Colonic mucosa (tissue), 4 donors: ENCODE measurements at places on chromosomes 4 and X. TPM values are rescaled to one million over a fixed set of nuclear protein-coding genes. Genes with fewer than 3 reads are reported as not detected.

GRCh38 chr4:177371461-177371860 is 61.8 kb downstream of the NEIL3 start:
- no peaks in the 10 kb centered on the region for H3K4me1 ChIP-seq
- DNase-seq, result no peak
- H3K36me3 ChIP-seq, result no peaks in the 10 kb centered on the region
- no peak overlapping the region for H3K27ac ChIP-seq

DNA sequence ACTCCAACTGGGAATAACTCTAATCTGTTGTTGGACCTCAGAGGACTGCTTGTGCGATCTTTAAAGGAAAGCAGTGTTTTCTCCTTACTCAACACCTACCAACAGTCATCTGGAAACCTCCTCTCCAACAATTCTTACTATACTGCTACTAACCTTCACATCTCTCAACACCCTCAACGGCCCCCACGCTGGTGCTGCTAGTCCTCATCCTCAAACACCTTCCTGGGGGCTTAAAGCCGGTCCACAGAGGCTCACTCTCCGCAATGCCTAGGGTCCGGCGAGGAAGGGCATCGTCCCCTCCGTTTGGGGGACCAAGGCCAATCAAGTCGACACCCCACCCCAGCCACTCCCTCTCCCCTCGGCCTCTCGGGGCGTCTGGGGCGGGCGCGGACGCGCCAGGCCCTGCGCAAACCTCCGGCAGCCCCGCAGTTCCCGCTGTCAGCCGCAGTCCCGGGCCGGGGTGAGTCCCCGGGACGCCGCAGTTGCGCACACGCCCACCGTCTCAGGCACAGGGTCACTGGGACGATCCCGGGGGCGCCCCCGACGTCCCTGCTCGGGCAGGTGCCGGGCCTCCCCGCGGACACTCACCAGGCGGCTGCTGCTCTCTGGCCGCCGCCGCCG is 418 bp downstream of the TAB3 start:
- peak overlapping the region; percentile 79 for H3K27ac ChIP-seq
- H3K27me3 ChIP-seq, result no peaks in the 10 kb centered on the region
- peak overlapping the region; percentile 63 for H3K4me3 ChIP-seq
- H3K36me3 ChIP-seq, result no peaks in the 10 kb centered on the region

DNA sequence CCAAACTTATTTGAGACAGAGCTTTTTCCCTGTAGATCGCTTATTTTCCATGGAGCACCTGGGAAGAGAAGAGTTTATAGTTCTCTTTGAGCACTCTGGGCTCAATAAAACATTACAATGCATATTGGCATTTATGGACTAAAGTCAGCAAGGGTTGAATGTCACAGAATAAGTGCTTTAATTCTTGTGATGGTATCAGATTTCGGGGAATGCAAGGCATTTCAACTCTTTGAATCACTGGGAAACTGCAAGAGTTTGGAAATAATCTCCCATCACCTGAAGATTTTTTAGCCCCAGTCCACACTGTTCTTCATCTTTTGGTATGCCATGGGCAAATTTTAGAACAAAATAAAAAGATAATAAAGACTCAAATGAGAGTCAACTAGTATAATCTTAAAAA is 111.5 kb upstream of the WDFY3 start:
- no peak for DNase-seq
- no peak overlapping the region for H3K27ac ChIP-seq
- H3K27me3 ChIP-seq, result no peaks in the 10 kb centered on the region
- H3K4me1 ChIP-seq, result no peaks in the 10 kb centered on the region
- no peak overlapping the region for H3K4me3 ChIP-seq

GRCh38 chr4:3442959-3443749 is 1.4 kb downstream of the HGFAC start:
- H3K4me1 ChIP-seq, result no peaks in the 10 kb centered on the region
- no peak overlapping the region for H3K4me3 ChIP-seq
- DNase-seq, result peak; percentile 47

GRCh38 chr4:1987721-1988326 is 20.9 kb downstream of the NELFA start:
- peaks cover 9% of the 10 kb centered on the region for H3K36me3 ChIP-seq
- no peaks in the 10 kb centered on the region for H3K4me1 ChIP-seq

The SORCS2 gene
- total RNA-seq, result 0.54 TPM

DNA sequence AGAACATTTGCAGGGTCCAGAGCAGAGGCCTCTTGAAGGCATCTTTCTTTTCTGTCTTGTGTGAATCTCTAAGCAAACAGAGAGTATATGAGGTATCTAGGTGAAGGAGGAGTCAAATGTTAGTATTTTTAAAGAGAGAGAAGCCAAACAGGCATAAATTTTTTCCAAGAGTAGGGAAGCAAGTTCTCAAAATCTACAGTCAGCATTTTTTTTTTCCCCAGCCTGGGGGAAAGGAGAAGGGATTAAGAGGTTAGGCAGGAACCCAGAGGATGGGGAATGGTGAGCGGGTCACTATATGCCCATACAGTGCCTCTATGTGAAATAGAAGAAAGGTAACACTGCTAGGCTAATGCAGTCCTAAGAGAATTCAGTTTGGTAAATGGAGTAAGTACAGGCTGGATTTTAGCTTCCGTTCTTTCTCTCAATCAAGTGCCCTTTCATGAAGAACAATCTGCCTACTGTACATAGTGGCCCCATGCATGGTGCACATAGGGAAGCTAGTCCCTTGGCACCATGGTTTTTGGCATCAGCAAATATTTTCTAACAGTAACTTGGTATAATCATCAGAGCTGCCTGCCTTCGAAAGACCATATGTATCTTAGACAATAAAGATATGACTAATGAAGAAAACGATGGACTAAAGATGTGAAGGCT is 163.1 kb upstream of the MAB21L2 start:
- H3K4me1 ChIP-seq, result no peaks in the 10 kb centered on the region
- H3K4me3 ChIP-seq, result no peak overlapping the region
- DNase-seq, result no peak
- H3K27me3 ChIP-seq, result no peaks in the 10 kb centered on the region

DNA sequence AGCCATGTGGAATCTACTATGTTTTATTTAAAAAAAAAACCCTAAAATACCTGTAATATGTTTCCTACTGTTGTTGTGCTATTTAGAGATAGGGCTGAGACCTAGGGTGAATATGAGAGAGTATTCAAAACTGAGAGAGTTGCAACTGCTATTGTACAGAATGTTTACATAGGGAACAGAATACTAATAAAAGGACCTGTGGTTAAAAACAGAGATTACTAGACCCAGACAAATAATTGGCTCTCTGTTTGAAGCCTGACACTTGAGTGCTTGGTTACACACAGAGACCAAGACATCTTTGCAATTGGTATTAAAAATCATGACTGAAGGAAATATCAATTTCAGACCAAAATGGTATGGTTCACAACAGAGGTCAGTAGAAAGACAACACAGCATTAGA is 278.9 kb upstream of the GIMD1 start:
- no peaks in the 10 kb centered on the region for H3K27me3 ChIP-seq
- no peak overlapping the region for H3K27ac ChIP-seq
- H3K4me1 ChIP-seq, result no peaks in the 10 kb centered on the region
- no peaks in the 10 kb centered on the region for H3K36me3 ChIP-seq
- DNase-seq, result no peak

GRCh38 chr4:122661176-122662160 is 40.6 kb upstream of the IL21 start:
- no peak for DNase-seq
- no peak overlapping the region for H3K4me3 ChIP-seq
- H3K4me1 ChIP-seq, result no peaks in the 10 kb centered on the region

The NMU gene
- 1.9 TPM for total RNA-seq

DNA sequence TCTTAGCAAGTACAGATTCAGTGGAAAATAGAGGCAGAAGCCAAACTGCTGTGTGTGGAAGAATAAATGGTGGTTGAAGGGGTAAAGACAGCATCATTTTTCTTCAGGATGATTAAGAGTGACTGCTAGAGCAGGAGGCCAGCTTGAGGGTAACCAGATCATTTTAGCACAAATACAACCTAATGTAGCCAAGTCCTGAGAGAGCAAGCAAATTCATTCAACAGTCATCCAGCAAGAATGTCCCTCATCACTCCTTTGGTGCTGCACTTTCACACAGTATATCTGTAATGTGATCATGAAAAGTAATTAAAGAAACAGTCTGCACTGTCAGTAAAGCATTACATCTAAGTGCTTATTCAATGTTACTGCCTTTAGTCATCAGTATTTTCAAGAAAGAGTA is 44.8 kb downstream of the NPFFR2 start:
- no peaks in the 10 kb centered on the region for H3K4me1 ChIP-seq
- no peak for DNase-seq
- H3K36me3 ChIP-seq, result no peaks in the 10 kb centered on the region
- no peak overlapping the region for H3K27ac ChIP-seq
- H3K4me3 ChIP-seq, result no peak overlapping the region

The SHISA3 gene
- 0.86 TPM for total RNA-seq

DNA sequence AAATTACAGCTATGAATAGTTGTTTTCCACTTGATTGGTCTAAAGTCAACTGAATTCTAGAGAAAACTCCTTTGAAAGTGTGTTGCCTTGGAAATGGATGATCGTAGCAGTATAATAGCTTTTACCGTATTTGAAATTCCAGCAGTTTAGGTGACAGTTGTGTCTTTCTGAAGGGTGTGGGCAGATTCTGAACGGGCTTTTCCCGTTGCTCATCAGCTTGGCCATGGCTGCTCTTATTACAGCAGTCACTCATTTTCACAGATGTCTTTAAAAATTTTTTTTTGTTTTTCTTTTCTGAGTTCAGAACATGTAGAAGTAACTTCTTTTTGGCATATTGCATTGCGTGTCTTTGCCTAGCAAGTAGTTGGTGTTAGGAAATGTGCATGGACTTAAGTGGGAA is 69.6 kb upstream of the SLC4A4 start:
- no peaks in the 10 kb centered on the region for H3K27me3 ChIP-seq
- no peak overlapping the region for H3K27ac ChIP-seq
- H3K36me3 ChIP-seq, result no peaks in the 10 kb centered on the region
- no peaks in the 10 kb centered on the region for H3K4me1 ChIP-seq

GRCh38 chrX:8462488-8462887 is 2.1 kb upstream of the VCX3B start:
- H3K27ac ChIP-seq, result no peak overlapping the region
- H3K4me1 ChIP-seq, result no peaks in the 10 kb centered on the region
- no peak overlapping the region for H3K4me3 ChIP-seq
- DNase-seq, result no peak
- H3K36me3 ChIP-seq, result no peaks in the 10 kb centered on the region

DNA sequence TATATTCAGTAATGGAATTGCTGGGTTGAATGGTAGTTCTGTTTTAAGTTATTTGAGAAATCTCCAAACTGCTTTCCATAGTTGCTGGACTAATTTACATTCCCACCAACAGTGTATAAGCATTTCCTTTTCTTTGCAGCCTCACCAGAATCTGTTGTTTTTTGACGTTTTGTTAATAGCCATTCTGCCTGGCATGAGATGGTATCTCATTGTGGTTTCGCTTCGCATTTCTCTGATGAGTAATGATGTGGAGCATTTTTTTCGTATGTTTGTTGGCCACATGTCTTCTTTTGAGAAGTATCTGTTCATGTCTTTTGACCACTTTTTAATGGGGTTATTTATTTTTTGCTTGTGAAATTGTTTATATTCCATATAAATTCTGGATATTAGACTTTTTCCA is 13.6 kb upstream of the MAGED4B start:
- H3K4me1 ChIP-seq, result no peaks in the 10 kb centered on the region
- no peak for DNase-seq
- H3K4me3 ChIP-seq, result no peak overlapping the region
- H3K27me3 ChIP-seq, result no peaks in the 10 kb centered on the region
- no peaks in the 10 kb centered on the region for H3K36me3 ChIP-seq

- no peak overlapping the region for H3K27ac ChIP-seq
- no peak overlapping the region for H3K4me3 ChIP-seq
- no peaks in the 10 kb centered on the region for H3K36me3 ChIP-seq
Measured at GRCh38 chr4:59598330-59598618, 1601.9 kb upstream of the ADGRL3 start.

The CLDN24 gene
- total RNA-seq, result not detected

DNA sequence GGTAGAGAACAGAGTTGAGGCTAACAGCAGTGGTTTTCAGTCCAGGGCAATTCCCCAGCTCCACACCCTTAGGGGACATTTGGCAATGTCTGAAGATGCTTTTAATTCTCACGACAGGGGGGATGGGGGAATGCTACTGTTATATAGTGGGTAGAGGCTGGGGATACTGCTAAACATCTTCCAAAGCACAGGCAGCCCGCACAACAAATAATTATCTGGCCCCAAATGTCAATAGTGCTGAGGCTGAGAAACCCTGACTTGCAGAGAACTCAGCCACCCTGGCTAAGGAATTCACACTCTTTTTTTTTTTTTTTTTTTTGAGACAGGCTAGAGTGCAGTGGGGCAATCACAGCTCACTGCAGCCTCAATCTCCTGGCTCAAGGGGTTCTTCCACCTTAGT is 60.6 kb downstream of the POLR2B start:
- H3K27me3 ChIP-seq, result no peaks in the 10 kb centered on the region
- no peak for DNase-seq
- no peak overlapping the region for H3K4me3 ChIP-seq
- no peaks in the 10 kb centered on the region for H3K36me3 ChIP-seq
- H3K27ac ChIP-seq, result no peak overlapping the region

DNA sequence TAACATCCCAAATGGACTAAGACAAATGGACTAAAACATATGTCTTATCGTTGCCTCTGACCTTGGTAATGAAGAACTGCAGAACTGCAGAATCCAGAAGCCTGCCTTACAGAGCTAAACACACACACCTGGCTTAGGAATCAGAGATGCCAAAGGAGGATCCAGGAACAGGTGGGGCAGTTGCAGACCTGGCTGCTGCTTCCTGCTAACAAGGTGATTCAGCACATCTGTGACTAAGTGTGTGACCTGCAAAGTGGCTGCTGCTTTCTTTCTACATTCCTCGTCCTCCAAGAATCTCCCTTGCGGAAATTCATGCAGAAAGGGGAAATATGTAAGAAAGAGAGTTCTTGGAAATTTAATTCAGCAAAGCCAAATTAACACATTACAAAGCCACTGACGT is 96.8 kb upstream of the NLGN4X start:
- H3K27ac ChIP-seq, result no peak overlapping the region
- H3K27me3 ChIP-seq, result no peaks in the 10 kb centered on the region
- no peak overlapping the region for H3K4me3 ChIP-seq
- H3K4me1 ChIP-seq, result no peaks in the 10 kb centered on the region
- no peak for DNase-seq

DNA sequence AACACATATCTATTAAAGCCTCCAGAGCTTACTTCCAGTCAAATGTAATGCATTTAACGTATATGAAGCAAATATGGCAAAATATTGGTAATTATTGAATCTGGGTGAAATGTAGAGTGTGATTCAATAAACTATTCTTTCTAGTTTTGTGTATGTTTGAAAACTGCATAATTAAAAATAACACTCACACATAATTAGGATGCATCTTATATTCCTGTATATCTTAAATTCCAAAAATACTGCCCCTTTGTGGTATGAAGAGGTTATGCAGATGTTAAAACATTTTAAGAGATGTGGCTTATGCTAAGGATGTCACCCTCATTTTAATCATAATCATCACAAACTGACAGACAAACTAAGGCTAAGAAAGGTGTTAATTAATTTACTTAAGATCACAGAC is 182.9 kb downstream of the COX18 start:
- H3K4me3 ChIP-seq, result no peak overlapping the region
- no peak overlapping the region for H3K27ac ChIP-seq
- no peak for DNase-seq

The PPARGC1A gene
- 44.4 TPM for total RNA-seq

The NHS gene
- total RNA-seq, result 4.3 TPM

- no peaks in the 10 kb centered on the region for H3K4me1 ChIP-seq
- H3K36me3 ChIP-seq, result no peaks in the 10 kb centered on the region
- H3K4me3 ChIP-seq, result no peak overlapping the region
- H3K27me3 ChIP-seq, result no peaks in the 10 kb centered on the region
- no peak for DNase-seq
Measured at GRCh38 chr4:73862322-73862721, 6.9 kb upstream of the CXCL1 start.

GRCh38 chrX:38095971-38096529 is 89.7 kb downstream of the SYTL5 start:
- H3K36me3 ChIP-seq, result no peaks in the 10 kb centered on the region
- no peaks in the 10 kb centered on the region for H3K4me1 ChIP-seq
- no peak overlapping the region for H3K4me3 ChIP-seq
- no peaks in the 10 kb centered on the region for H3K27me3 ChIP-seq
- H3K27ac ChIP-seq, result no peak overlapping the region

The DCAF8L2 gene
- not detected for total RNA-seq
